ENCODE measurements at places on chromosomes 12 and 14.

GRCh38 chr12:2486796-2487195 lies 308.0 kb upstream of the FKBP4 start:
- no peak for DNase-seq

- peak; percentile 100 for DNase-seq
Measured at GRCh38 chr12:55847603-55848291, 5.0 kb upstream of the MMP19 start.

- no peak for DNase-seq
Measured at GRCh38 chr12:75704664-75705063, 193.3 kb upstream of the KRR1 start.

GRCh38 chr14:72247896-72248465 lies 315.8 kb downstream of the RGS6 start:
- no peak for DNase-seq

GRCh38 chr14:90675399-90675798 lies 140.8 kb downstream of the TTC7B start:
- DNase-seq = no peak

DNA sequence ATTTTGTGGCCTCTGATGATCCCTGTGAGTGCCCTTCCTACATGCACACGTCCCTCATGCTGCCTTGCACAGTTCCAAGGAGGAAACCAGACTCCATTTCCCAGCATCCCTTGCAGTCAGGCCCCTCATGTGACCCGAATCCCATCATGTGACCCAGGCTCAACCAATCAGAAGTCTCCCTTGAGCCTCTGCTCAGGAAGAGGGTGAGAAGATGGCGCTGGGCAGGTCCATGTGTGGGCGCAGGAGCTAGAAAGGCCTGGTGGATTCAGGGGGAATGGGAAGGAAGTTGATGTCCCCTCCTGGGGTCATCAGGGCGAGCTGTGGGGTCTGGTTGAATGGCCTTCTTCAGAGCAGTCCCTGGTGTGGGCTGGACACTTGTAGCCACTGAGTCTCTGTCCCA lies 240.5 kb downstream of the ADGRD1 start:
- no peak for DNase-seq

DNA sequence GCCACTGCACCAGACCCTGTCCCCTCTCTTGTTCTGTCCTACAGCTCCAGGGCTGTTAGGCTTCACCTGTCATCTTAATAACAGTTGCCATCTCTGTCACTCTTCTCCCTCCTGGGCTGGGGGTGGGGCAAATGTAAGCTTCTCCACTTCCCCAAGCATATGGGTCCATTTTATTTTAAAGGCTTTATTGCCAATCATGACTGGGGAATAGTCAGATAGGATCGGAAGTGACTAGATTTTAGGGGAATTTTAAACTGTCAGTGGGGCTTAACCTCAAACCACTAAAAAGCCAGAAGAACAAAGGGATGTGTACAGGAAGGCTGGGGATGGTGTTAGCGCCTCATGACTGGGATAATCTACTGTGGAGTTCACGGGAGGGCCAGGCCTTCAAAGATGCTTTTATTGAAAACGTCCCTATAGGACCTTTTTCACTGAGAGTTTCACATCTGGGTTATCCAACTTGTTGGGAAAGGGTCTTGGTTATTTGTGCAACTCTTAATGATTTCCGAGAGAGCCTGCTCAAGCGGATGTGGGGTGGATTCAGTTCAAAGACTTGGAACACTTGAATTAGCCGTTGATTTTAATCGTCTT lies 41.6 kb downstream of the CHST11 start:
- DNase-seq = no peak

DNA sequence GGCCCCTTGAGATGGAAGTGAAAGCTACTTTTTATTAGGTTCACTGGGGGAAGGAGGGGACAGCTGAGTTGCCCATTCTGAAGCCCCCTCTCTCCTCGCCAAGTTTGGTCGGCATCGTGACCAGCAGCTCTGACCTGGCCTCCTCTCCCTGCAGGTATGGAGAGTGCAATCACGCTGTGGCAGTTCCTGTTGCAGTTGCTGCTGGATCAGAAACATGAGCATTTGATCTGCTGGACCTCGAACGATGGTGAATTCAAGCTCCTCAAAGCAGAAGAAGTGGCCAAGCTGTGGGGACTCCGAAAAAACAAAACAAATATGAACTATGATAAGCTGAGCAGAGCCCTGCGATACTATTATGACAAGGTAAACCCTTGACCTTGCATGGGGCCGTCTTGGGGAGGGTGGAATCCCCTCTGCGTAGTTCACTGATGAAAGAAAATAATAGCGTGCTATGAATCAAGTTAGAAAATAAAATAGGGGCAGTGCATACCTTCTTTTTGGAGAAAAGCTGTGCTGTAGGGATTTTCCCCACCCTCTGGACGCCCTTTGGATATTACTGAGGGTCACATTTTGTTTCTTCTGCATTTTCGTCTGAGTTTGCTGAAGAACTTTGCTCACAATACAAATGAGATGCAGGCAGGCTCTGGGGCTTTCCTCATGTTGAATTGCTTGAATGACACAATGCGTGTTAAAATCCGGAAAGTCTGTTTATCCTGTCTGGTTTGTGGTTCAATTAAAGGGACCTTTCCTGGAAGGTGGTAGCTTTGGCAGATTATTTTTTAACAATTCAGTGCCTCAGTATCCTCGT lies 29.4 kb downstream of the ELK3 start:
- no peak for DNase-seq

DNA sequence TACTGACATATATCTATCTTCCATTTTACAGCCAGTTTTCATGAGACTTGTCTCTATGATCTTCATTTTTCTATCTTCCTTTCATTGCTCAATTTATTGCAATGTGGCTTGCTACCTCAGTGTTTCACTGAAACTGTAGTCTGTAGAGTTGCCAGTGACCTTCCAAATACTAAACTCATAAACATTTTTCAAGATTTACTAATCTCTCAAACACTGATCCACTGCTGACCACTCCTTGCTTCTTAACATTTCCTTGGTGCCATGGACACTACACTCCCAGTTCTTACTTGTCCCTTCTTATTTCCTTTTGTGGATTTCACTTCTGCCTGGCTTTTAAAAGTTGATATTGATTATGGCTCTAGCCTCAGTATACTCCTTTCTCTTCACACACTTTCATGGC lies 95.4 kb upstream of the SLCO1C1 start:
- no peak for DNase-seq

GRCh38 chr12:108833757-108834472 lies 23.5 kb downstream of the SSH1 start:
- DNase-seq = no peak

- no peak for DNase-seq
Measured at GRCh38 chr12:12582193-12582881, 19.7 kb upstream of the DUSP16 start.

- no peak for DNase-seq
Measured at GRCh38 chr14:92759300-92759678, 10.9 kb upstream of the LGMN start.

- no peak for DNase-seq
Measured at GRCh38 chr12:49487605-49488004, 51.2 kb upstream of the KCNH3 start.

DNA sequence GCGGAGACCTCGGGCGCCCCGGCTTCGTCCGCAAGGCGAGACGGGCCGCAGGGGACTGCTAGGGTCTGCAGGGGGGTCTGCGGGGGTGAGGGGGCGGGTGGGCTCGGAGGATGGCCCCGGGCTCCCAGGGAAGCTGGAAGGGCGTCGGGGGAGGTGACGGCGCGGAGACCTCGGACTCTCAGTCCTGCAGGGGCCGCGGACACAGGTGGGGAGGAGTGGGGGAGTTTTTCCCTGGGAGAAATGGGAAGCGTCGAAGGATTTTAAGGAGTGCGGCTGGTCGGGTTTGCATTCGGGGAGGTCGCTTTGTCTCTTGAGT lies 25.9 kb downstream of the ZBTB42 start:
- DNase-seq = no peak

DNA sequence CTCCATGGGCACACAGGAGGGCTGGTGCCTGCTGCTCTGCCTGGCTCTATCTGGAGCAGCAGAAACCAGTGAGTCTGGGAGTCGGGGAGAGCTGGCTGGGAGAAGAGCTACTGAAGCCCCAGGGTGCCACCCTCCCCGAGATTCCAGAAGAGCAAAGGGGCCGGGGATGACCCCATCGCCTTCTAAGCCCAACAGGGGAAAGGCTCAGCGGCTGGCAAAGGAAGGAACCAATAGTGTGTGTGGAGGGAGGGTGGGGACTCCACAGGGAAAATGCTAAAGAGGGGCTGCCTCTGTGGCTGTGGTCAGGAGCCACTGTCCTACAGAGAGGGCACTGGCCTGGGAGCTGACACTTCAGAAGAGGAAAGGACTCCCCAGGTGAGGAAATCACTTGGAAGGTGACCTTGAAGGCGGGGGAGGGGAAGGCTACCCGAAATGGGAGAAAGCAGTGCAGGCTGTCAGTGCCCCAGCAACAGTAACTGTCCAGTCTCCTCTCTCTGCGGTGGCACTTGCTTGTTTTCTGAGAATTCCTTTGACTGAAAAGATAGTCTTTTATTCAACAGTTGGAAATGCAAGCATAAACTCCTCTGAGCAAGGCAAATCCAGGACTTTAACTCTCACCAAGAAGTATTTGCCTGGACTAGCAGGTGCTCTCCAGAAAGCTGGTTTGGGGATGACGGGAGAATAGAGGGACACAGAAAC lies 552 bp downstream of the TAPBPL start:
- no peak for DNase-seq

DNA sequence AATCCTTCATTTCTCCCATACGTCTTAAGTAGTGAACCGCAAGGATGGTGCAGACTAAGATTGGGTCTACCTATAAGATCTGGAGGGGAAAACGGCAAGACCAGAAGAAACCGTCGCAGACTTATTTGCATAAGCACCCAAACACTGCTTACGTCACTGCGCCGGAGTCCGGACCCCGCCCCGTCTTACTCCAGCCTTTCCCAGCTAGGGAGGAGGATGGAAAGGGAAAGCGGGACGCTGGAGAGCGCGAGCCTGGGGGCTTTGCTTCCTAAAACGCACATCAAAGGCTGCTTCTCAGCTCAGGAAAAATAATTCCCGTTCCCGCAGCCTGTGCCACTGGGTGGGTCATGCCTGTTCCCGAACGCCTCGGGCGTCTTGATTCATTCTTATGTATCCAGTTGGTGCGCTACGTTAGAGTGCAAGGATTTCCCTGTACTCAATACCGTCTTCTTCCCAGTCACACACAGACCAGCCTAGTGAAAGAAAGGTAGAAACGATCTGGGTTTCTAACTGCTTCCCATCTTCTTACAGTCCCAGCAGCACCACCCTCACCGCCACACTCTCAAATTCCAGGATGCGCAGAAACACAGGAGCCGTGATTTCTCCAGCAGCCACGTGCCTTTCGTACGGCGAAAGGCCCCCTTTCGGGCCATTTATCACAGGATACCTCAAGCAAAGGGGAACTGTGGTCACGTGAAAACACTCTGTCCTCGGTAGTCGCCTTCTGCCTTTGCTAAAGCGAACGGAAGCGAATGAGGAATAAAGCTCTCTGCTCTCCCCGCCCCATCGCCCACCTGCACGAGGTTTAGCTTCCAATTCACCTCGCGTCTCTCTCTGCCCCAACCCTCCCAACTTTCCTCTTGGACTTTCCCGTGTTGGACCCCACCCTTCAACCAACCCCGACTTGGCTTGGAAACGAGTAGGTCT lies 1.1 kb downstream of the SLC6A15 start:
- peak; percentile 84 for DNase-seq

DNA sequence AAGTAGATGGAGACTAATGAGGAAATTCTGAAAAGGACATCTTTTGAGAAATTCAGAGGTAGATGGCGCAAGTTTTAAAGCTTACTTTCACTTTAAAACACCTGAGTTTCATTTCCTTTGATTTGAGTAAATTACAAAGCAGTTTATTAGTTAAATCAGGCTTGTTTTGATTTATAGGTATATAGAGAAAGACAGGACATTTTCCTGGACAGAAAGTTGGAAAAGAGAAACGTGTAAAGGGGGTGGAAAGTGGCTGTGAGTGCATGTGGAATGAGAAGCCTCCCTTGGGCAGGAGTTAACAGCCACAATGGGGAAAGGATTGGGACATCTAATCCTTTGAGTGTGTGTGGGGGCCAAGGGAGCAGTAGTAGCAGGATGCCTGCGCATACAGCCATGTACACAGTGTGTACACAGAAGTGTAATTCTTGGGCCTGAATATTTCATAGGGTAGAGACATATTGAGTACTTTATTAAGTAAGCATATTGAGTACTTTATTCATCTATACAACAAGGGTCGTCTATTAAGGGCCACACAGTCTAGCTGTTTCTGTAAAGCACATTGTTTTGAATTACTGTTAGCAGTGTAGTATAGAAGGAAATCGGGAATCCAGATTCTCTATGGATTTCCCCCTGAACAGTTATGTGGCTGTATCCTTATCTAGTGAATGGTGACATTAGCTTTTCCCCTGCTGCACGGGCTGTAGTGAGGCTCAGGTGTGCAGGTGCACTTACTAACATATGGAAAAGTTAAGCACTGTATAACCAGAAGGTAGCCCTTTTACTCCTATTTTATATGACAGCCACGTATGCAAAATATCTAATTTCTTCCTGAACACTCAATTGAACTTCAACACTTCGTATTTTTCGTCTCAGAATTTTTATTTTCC lies 19.1 kb downstream of the MARK3 start:
- no peak for DNase-seq

DNA sequence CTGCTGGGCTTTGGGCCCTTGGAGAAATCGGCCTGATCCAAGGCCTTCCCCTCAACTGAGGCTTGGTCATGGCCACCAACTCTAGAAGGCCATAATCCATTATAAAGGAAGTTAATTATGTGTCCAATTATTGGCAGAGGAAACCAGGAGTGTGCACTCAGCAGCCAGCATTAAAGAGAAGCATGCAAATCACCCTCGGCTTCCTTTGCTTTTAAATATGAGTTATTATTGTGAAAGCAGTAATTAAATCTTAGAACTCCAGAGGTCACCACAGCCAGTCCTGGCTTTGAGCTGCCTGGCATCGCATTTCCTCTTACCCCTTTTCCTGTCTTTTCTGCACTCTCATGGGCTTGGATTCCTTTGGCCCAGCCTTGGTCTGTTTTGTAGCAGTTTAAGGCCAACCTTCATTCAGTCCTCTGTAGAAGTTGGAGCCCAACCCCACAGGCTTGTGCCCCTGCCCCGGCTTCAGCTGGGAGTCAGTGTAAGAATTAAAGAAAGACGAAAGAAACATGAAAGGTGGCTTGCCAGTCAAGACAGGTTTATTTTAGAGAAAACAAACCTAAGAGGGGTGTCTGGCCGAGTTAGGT lies 14.7 kb upstream of the KRT86 start:
- DNase-seq = no peak

DNA sequence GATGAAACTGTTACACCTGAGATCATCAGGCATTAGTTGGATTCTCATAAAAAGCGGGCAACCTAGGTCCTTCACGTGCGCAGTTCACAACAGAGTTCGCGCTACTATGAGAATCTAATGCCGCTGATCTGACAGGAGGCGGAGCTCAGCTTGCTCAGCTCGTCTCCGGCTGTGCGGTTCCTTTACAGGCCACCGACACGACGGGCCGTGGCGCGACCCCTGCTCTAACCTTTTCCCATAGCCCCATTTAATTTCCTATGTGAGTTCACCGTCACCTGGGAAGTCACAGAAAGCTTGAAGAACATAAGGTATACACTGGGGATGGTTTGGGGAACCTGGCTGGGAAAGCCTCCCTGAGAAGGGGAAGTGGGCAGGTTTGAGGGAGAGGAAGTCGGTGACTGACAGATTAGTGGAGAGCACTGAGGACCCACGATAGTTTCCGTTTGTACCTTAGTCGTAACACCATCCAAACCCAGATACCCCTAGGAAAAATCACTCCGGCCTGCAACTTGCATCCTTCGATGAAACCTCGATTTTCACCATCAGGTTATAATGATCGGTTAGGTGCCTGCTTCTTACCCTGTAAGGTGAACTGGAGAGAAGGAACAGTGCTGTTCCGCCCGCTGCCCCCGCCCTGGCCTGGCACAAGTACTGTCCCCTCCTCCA lies 2.8 kb upstream of the AAAS start:
- no peak for DNase-seq

GRCh38 chr12:125418902-125419564 lies 353.8 kb downstream of the AACS start:
- DNase-seq = no peak

All from fibroblast of the conjunctiva (primary cell).